ENCODE measurements at places on chromosomes 11 and 22. TPM values are rescaled to one million over a fixed set of nuclear protein-coding genes. Genes with fewer than 3 reads are reported as not detected.
A peak's percentile ranks its signal among the peaks of the same experiment; 100 is the strongest.

DNA sequence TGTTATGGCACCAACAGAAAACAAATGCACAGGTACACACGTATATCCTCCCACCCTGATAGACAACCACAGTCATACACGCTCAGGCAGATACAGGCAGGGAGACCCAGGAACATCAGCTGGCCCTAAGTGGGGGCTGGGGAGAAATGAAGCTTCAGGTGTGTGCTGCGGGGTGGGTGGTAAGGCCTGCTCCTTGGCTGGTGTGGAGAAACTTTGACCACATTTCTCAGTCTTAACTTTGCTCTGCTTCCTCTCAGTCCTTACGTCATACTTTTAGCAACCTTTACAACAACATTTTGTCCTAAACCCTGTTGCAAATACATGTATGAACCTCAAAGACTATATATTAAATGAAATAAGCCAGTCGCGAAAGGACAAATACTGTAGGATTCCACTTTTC lies 6.7 kb upstream of the ANAPC15 start:
- no peak for DNase-seq

- DNase-seq: peak; percentile 88
Observed at GRCh38 chr11:118791111-118791960, at the start of gene DDX6. DDX6 (minus strand) TSS chr11:118791164; CDS start chr11:118786251, 4,913 bp downstream.

Gene KCNJ11
- total RNA-seq: not detected

Gene FANCF
- total RNA-seq: 13.8 TPM

DNA sequence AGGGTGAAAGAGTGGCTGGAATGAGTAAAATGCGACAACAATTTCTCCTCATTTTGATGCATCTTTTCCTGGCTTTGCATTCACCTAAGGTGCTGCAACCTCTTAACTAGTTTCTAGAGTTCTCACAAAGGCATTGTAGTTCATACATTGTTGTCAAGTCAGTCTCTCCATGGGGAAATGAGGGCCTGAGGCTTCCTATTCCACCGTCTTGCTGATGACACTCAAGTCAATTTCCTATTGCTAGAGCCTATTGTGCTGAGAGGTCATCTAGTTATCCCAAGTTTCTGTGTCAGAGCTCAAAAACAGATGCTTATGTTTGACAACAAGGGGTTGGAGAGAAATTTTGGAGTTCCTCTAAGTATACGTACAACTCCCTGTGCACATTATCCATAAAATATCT lies 11.6 kb upstream of the MS4A6A start:
- no peak for DNase-seq

DNA sequence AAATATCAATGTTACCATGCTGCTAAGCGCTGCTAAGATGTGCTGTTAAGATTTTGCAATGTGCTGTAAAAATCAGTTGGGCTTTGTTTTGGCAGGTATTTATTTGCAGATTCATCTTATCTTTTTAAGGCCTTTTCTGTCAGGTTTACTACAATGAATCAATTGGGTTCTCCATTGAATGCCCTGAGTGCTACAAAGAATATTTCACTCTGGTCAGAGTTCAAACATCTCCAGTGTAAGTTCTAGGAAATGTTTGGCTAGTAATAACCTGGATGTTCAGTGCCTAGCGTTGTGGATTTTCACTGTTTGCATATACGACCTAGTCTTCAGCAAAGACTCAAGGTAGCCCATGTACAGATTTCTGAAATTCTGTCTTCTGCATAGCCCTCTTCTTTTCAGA lies 36.0 kb downstream of the RSF1 start:
- DNase-seq: no peak

GRCh38 chr11:19670030-19670791 lies 42.4 kb upstream of the NAV2 start:
- no peak for DNase-seq

DNA sequence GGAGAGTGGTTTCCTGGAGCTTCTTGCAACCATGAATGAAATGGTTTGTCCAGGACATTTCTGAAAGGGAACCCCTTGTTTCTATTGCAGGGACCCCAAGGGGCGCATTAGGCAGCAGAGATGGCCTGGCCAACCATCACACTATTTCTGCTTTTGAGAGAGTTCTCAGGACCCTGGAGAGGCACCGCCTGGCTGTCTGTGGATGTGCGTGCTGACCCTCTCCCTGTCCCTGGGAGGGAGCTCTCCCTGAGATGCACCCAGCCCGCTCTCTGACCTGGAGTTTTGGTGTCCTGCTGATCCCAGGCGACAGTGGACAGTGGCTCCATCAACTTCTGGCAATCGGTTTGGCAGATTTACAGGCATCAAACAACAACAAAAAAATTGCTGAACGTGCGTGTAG lies 80.3 kb upstream of the SLC22A12 start:
- DNase-seq: no peak

DNA sequence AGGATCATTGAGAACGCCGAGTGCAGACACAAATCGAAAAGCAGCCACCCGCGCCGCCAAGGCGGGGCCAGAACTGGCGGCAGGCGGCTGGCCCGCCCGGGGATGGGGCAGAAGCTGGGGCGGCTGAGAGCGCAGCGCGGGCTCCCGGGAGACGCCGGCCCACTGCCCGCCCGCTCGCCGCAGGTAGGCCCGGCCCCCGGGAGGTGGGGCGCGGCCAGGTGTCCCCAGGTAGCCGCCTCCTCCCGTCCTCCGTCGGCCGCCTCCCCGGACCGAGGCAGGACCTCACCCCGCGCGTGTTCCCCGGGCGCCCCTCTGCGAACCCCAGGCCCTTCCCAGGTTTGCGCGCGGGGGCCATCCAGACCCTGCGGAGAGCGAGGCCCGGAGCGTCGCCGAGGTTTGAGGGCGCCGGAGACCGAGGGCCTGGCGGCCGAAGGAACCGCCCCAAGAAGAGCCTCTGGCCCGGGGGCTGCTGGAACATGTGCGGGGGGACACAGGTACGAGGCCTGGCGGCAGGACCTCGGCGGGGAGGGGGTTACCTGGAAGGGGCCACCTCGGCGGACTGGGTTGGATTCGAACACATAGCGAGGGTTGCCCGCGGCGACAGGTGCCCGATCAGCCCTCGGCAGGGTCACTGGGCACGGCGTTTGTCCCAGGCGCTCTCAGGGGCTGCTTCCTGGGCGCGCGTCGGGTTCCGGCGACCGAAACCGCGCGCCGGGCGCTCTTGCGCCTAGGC lies at the start of gene PRRG4:
PRRG4 (plus strand) TSS at position 248 of the 733 bp plus-strand sequence. CDS start 603 bp downstream, outside the sequence.
- DNase-seq: peak; percentile 60

Gene ABTB2
- 0.27 TPM for total RNA-seq

Gene LBHD1
- 16.6 TPM for total RNA-seq

GRCh38 chr11:106275151-106275550 lies 197.7 kb downstream of the AASDHPPT start:
- DNase-seq: no peak

GRCh38 chr11:47438721-47439120 lies 10.2 kb downstream of the RAPSN start:
- no peak for DNase-seq

DNA sequence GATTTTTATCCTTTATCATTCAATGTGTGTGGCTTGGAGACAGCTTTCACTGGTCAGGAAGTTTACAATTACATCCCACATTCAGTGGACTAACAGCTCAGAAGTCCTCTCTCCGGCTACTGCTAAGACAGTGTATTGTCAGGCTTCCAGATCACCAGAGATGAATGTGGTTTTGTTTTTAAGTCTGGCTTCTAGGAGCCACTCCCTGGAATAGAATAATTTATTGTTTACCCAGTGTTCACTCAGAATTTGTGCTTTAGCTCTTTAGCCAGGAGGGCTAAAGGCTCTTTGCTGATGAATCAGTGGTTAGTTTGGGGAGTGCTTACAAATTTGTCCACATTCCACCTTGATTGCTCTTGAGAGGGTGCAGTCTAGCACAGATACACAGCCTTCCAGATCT lies 26.5 kb downstream of the TRIM77 start:
- no peak for DNase-seq

DNA sequence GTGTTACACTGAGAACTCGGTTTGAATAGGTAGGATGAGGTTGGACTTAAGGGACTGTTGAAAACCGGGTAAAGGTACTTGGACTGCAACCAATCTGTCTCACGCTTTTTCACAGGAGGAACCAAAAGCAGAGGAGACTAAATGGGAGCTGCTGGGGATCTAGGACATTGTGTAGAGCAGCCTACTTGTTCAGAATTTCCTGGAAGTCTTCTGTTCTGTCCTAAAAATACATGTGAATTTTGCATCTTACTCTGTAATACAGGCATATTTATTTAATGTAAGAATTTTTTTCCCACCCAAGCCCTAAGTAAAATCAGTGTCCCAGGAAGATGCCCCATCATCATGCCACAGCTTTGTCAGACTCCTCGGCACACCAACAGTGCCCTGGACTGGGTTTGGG lies 52.1 kb upstream of the TBCEL start:
- DNase-seq: no peak

Gene ENTHD1
- 0.31 TPM for total RNA-seq

Gene SDHD
- total RNA-seq: 106 TPM

DNA sequence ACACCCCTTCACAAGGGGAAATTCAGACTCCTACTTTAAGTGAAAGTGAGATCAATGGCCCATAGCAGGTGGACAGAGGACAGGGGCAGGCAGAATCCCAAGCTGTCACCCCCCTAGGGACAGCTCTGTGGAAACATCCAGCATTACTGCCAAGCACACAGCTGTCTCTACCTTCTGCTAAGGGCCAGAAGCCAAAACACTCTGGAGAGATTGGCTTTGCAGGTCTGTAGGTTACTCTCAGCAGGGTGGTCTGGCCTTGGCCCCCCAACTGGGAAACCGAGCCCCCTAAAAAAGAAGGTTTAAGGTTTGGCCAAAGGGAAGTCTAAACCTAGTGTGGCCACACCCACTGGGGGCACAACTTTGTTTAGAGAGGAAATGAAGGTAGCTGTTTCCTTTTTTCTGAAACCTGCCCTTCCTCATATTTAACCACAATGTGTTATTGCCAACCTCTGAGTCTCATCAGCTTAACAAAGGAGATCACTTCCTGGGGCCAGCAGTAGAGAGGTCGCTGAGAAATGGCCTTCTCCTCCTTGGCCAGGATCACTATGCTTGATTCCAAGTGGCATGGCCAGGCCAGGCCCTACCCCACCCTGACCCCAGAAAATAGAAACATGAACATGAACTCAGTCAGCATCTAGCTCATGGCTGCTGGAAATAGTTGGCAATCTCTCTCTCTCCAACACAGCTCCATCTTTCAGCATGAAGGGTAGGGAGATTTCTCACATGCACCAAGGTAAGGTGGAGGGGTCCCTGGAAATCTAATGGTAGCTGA lies 25.9 kb upstream of the SCARF2 start:
- no peak for DNase-seq

- no peak for DNase-seq
Observed at GRCh38 chr22:47297261-47298016, 535.0 kb downstream of the TBC1D22A start.

Gene C22orf31
- total RNA-seq: not detected

DNA sequence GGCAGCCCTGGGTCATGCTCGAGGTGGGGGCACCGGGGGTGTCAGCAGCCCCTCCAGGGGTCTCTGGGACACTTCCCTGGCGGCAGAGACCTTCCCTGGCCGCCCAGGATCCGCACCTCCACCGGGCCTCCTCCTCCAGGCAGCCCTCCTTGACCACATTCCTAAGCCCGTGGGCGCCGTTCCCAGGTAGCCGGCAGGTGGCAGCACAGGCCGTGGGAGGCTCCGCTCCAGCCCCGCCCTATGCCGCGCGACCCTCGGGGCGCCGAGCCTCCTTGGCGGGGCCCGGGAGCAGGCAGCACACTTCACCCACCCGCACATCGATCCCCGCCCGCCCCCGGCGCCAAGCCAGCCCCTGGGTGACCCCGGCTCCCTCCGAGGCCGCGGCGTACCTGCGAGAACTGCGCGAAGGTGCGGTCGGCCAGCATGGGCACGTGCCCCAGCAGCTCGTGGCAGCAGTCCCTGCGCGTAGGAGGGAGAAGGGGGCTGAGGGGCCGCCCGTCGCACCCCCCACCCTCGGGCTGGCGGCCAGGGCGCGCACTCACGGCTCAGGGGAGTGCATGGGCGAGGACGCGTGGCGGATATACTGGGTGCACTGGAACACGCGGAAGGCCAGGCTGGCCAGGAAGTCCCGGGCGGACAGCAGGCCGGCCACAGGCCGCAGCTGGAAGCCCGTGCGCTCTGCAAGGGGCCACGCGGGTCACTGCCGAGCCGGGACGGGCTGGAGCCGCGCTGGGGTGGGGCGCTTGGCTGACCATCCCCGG lies 5.3 kb upstream of the INS start:
- no peak for DNase-seq

GRCh38 chr11:22808571-22809197 lies 20.9 kb downstream of the SVIP start:
- DNase-seq: no peak

GRCh38 chr11:112903340-112903739 lies 57.9 kb upstream of the NCAM1 start:
- DNase-seq: no peak

DNA sequence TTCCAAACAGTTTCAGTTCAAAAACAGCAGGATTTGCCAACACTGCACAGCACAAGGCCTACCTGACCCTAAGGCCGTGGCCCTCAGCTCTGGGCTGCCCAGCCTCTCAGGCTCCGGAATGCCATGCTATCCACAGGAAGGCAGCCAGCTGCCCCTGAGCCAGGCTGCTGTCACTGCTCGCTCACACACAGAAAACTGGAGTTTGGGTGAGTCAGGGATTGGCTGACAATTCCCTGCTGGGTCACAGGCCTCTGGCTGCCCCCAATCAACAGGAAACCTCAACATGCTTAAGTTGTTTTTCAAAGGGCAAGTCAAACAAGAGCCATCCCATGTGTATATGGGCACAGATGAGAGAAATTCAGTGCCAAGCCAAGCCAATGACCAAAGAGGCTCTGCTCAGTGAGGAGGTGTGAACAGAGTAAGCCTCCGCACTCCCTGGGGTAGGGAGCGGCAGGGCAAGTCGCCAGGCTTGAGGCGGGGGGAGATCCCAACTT lies 50.2 kb downstream of the RPL27A start:
- no peak for DNase-seq

Gene LTO1
- 19.1 TPM for total RNA-seq

GRCh38 chr22:48418831-48419230 lies 1408.8 kb downstream of the BRD1 start:
- DNase-seq: no peak

Gene AMOTL1
- total RNA-seq: 1.2 TPM

Gene GLYAT
- not detected for total RNA-seq

DNA sequence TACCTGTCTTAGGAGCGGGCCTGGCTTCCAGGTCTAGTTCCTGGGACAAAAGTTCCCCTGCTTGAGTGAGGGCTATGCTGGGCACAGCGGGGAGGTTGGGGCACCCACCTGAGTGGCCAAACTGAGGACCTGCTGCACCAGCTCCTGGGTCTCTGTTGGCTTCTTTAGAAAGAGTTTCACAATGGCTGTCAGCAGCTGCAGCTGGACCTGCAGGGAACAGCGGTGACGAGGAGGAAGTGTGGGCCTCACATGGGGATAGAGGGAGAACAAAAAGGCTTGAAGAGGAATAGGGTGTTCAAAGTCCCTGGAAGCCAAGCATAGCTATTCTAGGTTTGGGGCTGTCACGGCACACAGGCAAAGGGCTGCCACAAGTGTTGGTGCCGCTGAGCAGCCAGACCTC lies 26.7 kb upstream of the RASL10A start:
- DNase-seq: no peak

Gene FAM180B
- not detected for total RNA-seq
